ENCODE measurements at places on chromosomes 3 and 15.
A peak's percentile ranks its signal among the peaks of the same experiment; 100 is the strongest.

DNA sequence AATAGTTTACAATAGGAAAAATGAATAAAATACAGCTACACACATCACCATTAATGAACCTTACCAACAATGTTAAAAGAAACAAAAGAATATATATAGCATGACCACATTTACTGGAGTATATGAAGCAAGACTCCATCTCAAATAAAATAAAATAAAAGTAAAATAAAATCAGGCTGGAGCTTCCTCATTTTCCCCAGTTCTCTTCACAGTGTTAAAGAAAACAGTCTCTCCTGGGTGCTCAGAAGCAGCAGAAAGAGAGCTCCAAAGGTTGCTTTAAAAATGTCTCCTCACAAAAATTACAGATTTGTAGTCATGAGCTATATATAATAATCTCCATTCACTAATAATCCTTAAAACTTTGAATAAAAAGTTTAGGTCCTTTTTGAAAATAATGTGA lies 48.8 kb downstream of the PIK3CB start:
- DNase-seq, result no peak

DNA sequence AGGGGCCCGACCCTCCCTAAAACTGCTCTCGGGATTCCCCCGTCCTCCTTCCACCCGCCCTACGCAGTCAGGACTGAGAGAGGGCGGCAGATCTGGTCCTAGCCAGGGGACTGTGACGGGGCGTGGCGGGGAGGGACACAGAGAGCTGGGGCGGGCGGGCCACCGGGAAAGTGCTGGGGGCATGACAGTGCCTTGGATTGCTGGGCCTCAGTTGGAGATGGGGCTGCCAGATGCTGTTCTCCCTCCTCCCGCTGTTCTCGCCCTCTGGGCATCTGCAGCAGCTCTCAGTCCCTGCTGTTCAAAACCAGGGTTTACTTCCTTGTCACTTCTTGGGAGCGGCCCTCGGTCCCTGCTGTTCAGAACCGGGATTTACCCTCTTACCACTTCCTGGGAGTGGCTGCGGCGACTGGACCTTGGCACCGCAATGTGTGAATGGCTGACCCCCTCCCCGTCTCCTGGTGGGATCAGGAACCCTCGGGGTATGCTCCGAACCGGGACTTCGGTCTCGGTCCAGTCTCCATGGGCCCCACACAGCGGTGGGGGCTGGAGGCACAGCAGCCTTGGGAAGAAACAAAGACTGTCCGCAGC lies 1.8 kb upstream of the RPP25 start:
- no peak for DNase-seq

GRCh38 chr15:45670091-45670490 lies 35.3 kb downstream of the SQOR start:
- DNase-seq, result peak; percentile 54

DNA sequence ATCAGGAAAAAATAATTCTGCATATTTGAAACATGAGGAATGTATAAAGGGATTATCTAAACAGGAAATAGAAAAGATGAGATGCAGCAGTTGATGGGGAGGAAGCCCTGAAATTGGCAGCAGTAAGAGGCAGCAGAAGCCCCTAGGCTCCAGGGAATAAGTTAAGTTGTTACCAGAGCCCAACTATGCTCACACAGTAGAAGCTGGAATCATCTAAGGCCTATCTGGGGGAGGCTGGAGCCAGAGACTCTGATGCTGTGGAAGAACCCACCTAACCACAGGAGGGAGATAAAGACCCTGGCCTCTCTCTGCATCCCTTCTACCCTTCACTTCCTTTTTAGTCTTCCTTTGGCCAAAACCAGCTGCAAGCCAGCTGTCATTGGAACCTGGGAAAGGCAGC lies 519.7 kb downstream of the DIPK2A start:
- peak; percentile 24 for DNase-seq

DNA sequence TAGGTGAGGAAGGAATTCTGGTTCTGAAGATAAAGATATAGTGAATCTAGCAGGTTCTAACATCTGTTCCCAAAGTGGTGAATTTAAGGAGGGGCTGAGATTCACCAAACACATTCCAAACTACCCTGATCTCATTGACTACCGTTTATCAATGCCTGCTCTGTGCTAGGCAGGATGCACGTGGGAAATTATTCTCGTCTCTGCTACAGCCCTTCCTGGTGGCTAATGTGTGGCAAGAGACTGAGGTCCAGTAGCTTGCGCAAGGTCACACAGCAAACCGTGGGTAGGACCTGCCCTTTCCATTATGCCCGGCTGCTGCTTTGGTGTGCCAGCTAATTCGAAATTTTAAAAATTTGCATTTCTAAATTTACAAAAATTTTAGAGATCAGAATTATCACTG lies 209.5 kb upstream of the TRIM42 start:
- DNase-seq, result no peak

GRCh38 chr15:66832664-66833063 lies 130.6 kb downstream of the SMAD6 start:
- peak; percentile 79 for DNase-seq

DNA sequence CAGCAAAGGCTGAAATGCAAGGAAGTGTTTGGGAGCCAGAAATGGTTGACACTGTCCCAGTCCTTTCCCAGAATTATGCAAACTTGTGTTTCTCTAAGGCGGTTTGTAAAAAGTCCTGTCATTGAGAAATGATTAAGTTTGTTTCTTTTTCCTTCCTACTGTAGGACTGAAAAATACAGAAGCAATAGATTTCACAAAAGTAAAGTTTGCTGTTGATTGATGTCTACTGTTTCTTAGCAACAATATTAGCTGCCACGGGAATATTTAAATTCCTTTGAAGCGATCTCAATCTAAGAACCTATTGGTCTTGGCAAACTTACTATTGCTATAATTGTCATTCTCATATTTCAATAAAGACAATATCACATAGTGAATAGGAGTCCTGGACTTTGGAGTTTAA lies 100.7 kb upstream of the IL12A start:
- DNase-seq, result no peak

DNA sequence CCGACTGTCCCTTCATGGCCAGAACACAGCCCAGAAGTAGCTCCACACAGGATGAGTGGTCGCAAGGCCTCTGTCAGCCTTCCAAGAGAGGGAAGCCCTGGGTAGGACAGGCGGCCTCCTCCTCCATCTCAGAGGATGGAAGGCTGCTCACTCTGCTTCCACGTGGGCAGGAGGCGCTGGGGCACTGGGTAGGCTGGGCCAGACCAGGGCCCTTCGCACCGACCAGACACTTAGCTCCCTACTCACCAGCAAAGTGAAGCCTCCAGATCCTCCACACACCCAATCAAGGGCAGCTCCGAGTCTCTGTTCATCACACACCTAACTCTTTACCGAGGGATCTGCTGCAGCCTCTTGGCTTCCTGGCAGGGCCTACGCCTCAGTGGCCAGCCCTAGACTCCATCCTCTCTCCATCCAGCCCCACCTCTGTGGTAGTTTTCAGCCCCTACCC lies 24.3 kb upstream of the PLXNA1 start:
- DNase-seq, result no peak

GRCh38 chr15:64843991-64844390 lies 2.3 kb downstream of the PLEKHO2 start:
- no peak for DNase-seq

GRCh38 chr3:45131201-45131600 lies 15.0 kb downstream of the CDCP1 start:
- DNase-seq, result peak; percentile 60

GRCh38 chr3:2476996-2477395 lies 378.3 kb downstream of the CNTN4 start:
- no peak for DNase-seq

GRCh38 chr3:9250236-9250635 lies 790 bp upstream of the SRGAP3 start:
- DNase-seq, result no peak

GRCh38 chr3:31356941-31357340 lies 175.8 kb upstream of the STT3B start:
- DNase-seq, result peak; percentile 24

DNA sequence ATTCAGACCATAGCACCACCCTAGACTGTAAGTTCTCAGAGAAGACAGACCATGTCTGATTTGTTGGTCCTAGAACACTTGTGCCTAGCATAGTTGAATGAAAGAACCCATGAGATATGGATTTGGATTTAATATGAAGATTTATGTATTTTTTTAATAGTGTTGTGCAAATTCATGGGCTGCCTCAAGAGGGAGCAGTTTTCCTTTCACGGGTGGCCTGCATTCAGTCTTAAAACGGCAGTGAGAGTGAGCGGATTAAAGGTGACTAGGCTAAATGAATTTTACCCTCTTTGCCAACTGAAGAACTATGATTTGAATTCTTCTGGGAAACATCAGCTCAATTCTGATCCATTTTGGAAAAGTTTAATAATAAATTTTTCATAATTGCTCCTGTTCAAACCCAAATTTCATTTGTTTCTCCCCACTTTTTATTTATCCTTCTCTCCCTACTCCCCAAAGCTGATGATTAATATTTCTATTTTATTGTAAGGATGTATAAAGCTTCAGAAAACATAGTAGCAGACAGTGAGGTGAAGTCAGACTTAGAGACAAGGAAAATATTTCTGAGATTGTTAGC lies 67.3 kb downstream of the MORC1 start:
- DNase-seq, result peak; percentile 2
